Neural progenitor cell (in vitro differentiated cells): ENCODE measurements at places on chromosomes 2 and 18. TPM values are rescaled to one million over a fixed set of nuclear protein-coding genes. Genes with fewer than 3 reads are reported as not detected.

GRCh38 chr2:5691985-5692529 lies at the start of gene SOX11:
Gene SOX11, plus strand, starts transcription at chr2:5692384. Its CDS starts 338 bp downstream, at chr2:5692722.
- no peaks in the 10 kb centered on the region for H3K27me3 ChIP-seq
- H3K4me1 ChIP-seq = peaks cover 8% of the 10 kb centered on the region
- peak within 1 kb of the TSS; percentile 97 for H3K27ac ChIP-seq
- peak; percentile 97 for DNase-seq

DNA sequence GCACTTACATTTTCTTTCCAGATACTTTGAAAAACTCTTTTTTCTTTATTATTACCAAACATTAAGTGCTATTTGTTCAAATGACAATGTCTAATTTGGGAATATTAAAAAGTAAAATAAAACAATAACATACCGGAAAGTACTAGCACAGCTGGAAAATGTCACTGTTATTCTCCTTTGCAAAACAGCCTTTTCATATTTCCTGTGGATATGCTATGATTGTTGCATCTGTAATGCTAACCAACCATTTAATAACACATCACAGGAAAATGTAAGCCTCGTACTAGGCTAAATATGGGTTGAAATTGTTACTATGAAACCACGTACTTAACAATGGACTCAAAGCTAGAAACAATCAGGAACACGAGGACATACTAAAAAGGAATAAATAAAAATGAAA lies 298.1 kb downstream of the CBLN2 start:
- H3K27ac ChIP-seq = no peak overlapping the region
- no peaks in the 10 kb centered on the region for H3K36me3 ChIP-seq
- H3K27me3 ChIP-seq = no peaks in the 10 kb centered on the region
- H3K4me3 ChIP-seq = no peak overlapping the region
- DNase-seq = no peak
- no peaks in the 10 kb centered on the region for H3K4me1 ChIP-seq

CRACDL gene
- 0.07 and 0.28 TPM in 2 replicates for total RNA-seq

SERPINB7 gene
- not detected in 2 replicates for total RNA-seq

UGT1A8 gene
- not detected in 2 replicates for total RNA-seq

DNA sequence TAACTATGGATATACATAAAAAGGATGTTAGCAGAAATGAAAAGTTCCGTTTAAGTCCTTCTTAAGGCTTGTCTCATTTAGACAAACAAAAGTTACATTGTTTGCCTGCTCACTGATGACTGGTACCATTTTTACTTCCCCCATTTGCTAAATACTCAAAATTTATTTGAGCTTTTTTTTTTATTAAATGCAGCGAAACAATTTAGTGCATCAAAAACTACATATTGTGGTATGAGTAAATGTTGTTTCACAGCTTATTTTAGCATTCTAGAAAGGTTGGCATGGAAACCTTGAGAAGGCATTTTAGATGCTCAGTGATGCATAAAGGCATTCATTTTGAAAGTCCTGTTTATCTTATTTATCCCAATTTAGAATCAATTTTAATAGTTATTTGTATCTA lies 100.0 kb downstream of the MAP2 start:
- H3K4me1 ChIP-seq = peaks cover 17% of the 10 kb centered on the region
- H3K27ac ChIP-seq = no peak overlapping the region
- no peak for DNase-seq
- H3K36me3 ChIP-seq = no peaks in the 10 kb centered on the region
- no peak overlapping the region for H3K4me3 ChIP-seq
- no peaks in the 10 kb centered on the region for H3K27me3 ChIP-seq

GRCh38 chr2:150034665-150035064 lies 447.1 kb upstream of the MMADHC start:
- no peaks in the 10 kb centered on the region for H3K27me3 ChIP-seq
- H3K4me3 ChIP-seq = no peak overlapping the region
- no peaks in the 10 kb centered on the region for H3K36me3 ChIP-seq
- H3K4me1 ChIP-seq = peaks cover 13% of the 10 kb centered on the region

GRCh38 chr2:99512181-99512591 lies 22.4 kb upstream of the REV1 start:
- H3K36me3 ChIP-seq = no peaks in the 10 kb centered on the region
- peaks cover 34% of the 10 kb centered on the region for H3K27me3 ChIP-seq
- H3K27ac ChIP-seq = no peak overlapping the region
- no peak overlapping the region for H3K4me3 ChIP-seq
- DNase-seq = no peak

GRCh38 chr2:235283246-235283645 lies 210.6 kb upstream of the AGAP1 start:
- H3K4me1 ChIP-seq = no peaks in the 10 kb centered on the region
- no peaks in the 10 kb centered on the region for H3K27me3 ChIP-seq
- no peaks in the 10 kb centered on the region for H3K36me3 ChIP-seq
- no peak for DNase-seq
- H3K27ac ChIP-seq = no peak overlapping the region
- H3K4me3 ChIP-seq = no peak overlapping the region

STK25 gene
- 164 and 378 TPM in 2 replicates for total RNA-seq

DNA sequence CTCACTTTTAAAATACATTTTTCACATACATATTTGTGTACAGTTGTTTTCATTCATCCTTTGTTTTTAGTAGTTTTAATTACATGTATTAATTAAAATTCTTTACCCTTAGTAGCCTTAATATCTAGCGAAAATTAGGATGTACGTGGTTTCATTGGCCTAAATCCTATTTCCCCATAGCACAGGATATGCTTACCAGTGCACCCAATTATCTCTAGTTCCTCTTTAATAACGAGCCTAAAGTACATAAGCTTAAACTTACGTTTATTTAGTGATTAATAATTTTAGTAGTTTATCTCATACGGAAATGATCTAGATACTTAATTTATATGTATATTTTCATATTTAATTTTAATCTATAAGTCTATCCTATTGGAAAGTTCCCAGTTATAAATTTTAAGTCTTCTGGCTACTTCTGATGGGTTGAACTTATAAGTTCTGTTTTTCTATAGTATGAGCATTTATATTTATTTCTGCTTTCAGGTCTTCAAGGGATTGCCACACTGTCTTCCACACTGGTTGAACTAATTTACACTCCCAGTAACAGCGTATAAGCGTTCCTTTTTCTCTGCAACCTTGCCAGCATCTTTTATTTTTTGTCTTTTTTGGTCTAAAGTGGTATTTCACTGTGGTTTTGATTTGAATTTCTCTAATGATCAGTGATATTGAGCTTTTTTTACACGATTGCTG lies 21.4 kb upstream of the RUFY4 start:
- peaks cover 5% of the 10 kb centered on the region for H3K27me3 ChIP-seq
- no peak for DNase-seq
- no peak overlapping the region for H3K27ac ChIP-seq
- H3K4me1 ChIP-seq = no peaks in the 10 kb centered on the region
- H3K4me3 ChIP-seq = no peak overlapping the region
